ENCODE measurements at places on chromosomes 2 and 18.

DNA sequence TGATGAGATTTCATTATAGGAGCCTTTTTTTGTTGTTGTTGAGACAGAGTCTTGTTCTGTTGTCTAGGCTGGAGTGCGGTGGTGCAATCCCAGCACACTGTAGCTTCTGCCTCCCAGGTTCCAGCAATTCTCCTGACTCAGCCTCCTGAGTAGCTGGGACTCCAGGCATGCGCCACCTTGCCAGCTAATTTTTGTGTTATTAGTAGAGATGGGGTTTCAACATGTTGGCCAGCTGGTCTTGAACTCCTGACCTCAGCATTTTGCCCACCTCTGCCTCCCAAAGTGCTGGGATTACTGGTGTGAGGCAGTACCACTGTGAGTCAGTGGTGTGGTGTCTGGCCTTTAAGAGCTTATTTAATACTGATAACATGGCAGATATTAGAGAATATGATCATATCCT, 60.1 kb downstream of the MOB4 start:
- DNase-seq, result no peak

DNA sequence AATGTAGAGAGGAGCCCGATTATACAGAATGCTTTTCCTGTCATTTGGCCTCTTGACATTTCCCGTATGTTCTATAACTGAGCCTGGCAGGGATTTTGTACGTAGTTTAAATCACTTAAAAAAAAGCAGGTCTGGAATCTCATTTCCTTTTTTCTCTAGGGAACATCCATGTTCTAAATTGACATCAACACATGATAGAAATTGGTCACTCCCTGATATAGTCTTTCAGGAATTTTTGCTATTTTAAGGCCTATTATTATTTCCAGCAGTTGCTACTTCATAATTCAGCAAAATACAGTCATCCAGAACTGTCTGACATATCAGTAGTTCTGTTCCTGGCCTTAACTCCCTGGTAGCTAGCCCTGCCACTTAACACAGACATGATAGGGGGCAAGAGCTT, 565.7 kb upstream of the ZEB2 start:
- no peak for DNase-seq

DNA sequence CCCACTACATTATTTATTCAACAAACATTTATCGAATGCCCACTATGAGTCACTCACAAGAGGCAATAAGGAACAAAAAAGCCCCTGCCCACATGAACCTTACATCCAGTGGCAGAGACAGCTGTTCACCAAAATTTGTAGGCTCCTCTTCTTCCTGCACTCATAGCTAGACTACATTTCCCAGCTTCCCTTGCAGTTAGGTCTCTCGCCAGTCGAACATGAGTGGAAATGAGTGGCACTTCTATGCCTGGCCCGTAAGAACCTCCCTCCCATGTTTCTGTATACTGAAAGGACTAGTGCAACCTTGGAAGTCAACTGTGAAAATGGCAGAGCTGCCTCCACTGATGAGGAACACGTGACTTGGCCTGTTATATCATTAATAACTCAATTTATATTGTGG, 19.4 kb upstream of the NCOA1 start:
- no peak for DNase-seq

DNA sequence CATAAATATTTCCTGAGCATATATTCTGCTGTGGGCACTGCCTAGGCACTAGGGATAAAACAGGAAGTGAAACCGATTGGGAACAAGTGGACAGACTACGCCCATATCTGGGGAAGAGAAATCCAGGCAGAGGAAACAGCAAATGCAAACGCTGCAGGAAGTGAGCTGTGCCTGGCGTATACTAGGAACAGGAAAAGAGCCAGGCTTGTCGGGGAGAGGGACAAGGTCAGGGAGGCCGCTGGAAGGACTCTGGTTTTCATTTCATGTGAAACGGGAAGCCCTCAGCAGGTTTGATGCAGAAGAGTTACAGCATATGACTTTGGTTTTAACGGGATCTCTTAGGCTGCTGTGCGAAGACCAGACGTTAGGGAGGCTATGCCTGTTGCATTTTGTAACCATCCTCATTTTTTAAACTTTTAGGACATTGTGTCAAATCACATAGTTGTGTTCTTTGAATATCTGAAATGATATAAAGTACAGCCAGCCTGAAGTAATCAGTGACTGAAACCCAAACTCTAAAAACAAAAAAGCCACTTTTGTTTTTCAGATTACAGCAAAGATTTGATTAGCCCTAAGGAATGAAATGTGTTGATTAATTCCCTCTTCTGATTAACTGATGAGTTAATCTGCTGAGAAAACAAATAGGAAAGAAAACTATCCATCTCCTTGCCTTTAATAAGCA, 110.2 kb upstream of the PIEZO2 start:
- no peak for DNase-seq

- DNase-seq, result no peak
Observed at GRCh38 chr18:28789502-28789901, 612.6 kb upstream of the CDH2 start.

DNA sequence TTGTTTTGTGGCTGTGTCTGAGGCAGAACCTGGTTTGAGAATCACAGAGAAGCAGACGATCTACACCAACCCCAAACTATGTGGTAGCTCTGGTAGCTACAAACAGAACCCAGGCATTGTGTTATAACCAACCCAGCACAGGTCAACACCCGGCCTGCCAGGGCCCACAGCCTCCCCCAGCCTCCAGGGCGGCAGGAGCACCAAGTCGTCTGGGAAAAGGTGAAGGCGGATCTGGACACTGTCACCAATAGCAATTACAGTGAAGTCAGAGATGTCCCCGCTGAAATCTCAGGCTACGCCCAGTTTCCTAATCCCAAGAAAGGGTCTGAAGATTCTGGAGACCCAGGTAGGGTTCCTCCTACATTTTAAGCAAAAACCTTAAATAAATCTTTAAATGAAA, 3.6 kb downstream of the HJURP start:
- no peak for DNase-seq

DNA sequence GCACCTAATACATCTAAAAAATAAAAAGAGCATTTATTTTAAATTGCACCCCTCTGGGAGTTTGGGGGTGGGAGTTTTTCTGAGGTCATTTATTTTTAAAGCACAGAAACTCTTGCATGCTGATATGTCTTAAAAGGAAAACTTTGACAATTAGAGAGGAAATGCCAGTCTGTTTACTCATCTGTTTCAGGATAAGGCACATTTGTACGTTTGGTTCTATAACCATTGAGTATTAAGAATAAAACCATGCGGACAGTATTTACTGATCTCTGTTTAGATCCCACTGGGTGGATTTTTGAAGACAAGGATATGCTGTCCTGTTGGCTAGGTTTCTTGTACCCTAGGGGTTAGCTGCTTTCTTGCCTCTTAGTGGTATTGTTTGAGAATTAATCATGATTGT, 122.9 kb downstream of the TANC1 start:
- DNase-seq, result no peak

DNA sequence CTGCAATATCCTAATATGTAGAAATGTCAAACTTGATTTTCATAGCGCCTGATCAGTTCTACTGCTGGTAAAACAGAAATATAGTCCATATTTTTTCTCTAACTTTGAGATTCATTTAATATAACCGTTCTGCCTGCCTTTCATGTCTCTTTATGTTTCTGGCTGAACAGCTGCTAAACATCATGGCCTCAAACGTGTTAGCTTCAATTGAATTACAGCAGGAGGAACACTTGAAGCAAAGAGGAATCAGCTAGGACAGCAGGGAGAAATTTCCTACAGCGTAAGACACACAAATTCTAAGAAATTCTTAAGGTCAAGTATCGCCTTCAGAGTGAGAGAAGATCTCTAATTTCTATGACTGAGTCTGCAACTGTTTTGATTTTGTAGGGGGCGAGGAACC, 433.2 kb downstream of the FBXO15 start:
- DNase-seq, result no peak

- DNase-seq, result no peak
Observed at GRCh38 chr2:28128281-28128950, 237.9 kb downstream of the BABAM2 start.

GRCh38 chr2:218694405-218695145, 16.1 kb upstream of the TTLL4 start:
- no peak for DNase-seq

GRCh38 chr2:240586919-240587800, 626 bp downstream of the CAPN10 start:
- DNase-seq, result peak; percentile 54

- DNase-seq, result no peak
Observed at GRCh38 chr2:122098306-122098705, 342.9 kb downstream of the TSN start.

DNA sequence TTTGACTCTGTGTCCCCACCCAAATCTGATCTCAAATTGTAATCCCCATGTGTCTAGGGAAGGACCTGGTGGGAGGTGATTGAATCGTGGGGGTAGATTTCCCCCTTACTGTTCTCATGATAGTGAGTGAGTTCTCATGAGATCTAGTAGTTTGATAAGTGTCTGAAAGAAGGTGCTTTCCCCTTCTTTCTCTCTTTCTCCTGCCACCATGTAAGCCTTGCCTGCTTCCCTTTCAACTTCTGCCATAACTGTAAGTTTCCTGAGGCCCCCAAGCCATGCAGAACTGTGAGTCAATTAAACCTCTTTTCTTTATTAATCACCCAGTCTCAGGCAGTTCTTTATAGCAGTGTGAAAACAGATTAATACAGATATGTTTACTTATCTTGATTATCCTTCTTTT, 266.5 kb upstream of the GYPC start:
- no peak for DNase-seq

- DNase-seq, result no peak
Observed at GRCh38 chr18:76656925-76657827, 162.1 kb upstream of the ZNF516 start.

DNA sequence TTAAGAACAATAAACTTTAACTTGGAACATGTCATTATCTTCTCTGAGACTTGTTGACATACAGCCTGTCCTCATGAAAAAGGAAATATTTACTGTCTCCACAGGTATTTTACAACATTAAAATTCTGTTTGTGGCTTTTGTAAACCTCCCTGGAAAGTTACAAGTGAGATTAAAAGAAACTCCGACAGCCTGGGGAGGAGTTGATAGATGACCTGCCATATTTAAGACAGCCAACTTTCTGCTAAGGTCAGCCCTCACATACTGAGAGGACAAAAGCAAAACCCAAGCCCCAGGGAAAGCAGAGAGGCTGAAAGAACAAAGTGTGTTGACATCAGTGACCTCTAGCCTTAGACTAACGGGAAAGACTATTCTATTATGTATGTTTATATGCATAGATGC, 350.2 kb downstream of the RIT2 start:
- DNase-seq, result no peak

DNA sequence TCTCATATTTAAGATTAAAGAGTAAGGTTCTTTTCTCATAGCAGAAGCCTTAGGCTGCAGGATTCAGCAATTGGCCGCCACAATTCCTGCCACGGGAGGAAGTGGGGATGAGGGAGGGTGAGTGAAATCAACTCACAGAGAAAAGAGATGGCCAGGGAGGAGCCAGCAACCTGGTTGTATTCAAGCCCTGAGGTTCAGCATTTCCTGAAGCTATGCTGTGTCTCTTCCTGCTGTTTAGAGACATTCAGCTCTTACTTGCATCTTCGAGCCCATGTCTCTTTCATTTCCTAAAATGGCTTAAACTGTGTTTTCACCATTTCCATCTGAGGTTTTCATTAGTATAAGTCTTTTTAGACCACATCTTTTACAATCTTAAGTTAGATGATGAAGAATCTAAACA, 522.6 kb downstream of the CNTNAP5 start:
- DNase-seq, result no peak

DNA sequence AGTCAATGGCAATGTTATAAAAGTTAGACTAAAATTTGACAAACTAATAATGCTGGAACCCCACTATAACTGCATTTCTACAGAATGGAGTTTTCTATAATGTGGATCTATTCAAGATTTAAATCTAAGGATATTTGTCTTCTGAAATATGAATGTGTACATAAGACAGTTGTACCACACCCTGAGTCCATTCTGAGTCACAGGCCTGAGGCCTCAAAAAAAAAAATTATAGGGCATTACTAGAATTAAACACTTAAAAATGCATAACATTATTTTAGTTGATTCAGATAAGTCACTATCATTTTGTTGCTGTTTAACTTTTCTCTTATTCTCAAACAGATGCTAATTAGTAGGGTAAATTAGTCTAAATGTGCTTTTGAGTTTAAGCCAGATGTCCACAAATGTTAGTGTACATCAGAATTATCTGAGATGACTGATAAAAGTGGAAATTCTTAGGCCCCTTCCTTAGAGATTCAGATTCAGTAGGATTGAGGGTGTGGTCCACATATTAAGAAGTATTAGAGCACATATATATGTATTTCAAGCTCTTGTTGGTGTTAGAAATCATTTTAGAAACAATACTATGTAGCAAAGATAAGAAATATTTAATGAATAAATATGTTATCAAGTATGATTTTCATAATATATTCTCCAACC, 42.4 kb upstream of the COL5A2 start:
- DNase-seq, result no peak

- no peak for DNase-seq
Observed at GRCh38 chr2:16537347-16537746, 128.3 kb downstream of the CYRIA start.

DNA sequence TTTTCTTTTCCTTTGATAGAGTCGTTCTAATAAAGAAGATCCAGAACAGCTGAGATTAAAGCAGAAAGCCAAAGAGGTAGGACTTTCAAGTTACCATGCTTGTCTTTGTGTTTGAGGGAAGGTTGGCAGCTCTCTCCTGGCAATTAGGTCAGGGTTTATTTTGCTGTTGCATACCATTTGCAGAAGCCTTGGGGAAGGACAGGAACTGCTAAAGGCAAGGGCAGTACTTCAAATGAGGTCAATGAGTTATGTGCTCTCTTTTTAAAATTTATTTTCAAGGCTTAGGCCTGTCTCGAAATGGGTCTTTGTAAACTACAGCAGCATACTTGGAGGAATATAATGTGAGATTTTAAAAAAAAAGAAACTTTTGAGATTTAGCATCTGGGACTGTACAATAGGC, 108.9 kb downstream of the TAF4B start:
- no peak for DNase-seq

- no peak for DNase-seq
Observed at GRCh38 chr18:76981396-76981968, 151.1 kb downstream of the MBP start.

DNA sequence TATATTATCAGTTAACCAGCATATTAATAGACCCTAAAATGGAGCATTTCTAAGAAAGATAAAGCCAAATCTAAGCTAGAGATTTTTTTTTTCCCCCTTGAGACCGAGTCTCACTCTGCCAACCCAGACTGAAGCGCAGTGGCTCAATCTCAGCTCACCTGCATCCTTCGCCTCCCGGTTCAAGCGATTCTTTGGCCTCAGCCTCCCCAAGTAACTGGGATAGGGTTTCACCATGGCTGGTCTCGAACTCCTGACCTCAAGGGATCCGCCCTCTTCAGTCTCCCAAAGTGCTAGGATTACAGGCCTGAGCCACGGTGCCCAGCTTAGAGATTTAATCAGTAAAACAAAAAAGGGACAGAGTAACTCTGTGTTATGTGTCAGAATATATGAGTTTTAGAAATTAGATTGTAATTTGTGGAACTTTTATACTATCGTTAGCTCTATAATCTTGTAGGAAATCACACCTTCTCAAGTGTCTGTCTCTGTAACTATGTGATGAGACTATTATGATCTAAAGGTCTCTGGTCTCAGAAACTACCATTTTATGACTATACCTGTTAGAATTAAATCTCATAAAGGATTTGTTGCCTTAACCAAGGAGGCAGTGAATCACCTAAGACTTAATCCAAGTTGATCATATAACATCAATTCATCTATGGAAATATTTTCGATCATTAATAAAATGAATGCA, 34.0 kb downstream of the YWHAQ start:
- DNase-seq, result no peak

- no peak for DNase-seq
Observed at GRCh38 chr18:3124822-3125221, 94.9 kb downstream of the MYOM1 start.

- DNase-seq, result no peak
Observed at GRCh38 chr2:217638031-217638430, 364.8 kb downstream of the TNS1 start.

GRCh38 chr2:30255466-30256408, 24.4 kb downstream of the LBH start:
- no peak for DNase-seq

All from activated CD4-positive, alpha-beta T cell treated with anti-CD3 and anti-CD28 coated beads for 4 hours (primary cell).